ENCODE measurements at places on chromosomes 5 and 9.

- no peak for DNase-seq
Measured at GRCh38 chr9:79357616-79358015, 214.1 kb upstream of the TLE4 start.

DNA sequence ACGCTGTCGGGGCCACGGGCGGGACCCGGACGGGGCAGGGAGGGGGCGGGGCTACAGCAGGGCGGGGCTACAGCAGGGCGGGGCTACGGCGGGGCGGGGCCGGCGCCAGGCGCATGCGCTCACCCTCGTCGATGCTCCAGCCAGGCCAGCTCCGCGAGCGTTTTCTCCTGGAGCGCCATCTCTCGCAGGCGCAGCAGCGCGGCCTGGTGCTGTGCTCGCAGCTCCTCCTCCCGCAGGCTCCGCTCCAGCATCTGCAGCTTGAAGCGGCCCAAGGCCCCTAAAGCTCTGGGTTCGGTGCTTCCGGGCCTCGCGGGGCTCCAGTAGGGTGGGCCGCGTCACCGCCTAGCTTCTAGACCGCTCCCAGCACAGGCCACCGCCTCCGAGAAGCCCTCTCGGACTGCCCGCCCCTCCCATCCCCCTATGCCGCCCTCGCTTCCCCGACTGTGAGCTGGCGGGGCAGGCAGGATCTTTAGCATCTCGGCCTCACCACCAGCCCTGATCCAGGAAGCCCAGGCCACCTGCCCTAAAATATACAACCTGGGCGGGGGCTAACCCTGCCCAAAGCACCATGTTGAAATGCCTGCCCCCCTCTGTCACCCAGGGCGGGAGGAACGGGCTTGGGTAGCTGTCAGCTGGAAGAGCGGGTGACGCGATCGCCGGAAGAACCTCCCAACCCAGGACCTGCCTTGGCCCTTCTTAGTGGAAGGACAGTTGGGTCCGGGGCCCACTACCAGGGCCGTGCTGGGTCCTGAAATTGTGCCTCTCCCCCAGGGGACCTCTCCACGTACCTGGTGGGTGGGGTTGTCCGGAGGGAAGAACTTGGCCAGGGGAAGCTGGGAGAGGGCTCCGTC is 21.9 kb upstream of the QSOX2 start:
- DNase-seq, result no peak

DNA sequence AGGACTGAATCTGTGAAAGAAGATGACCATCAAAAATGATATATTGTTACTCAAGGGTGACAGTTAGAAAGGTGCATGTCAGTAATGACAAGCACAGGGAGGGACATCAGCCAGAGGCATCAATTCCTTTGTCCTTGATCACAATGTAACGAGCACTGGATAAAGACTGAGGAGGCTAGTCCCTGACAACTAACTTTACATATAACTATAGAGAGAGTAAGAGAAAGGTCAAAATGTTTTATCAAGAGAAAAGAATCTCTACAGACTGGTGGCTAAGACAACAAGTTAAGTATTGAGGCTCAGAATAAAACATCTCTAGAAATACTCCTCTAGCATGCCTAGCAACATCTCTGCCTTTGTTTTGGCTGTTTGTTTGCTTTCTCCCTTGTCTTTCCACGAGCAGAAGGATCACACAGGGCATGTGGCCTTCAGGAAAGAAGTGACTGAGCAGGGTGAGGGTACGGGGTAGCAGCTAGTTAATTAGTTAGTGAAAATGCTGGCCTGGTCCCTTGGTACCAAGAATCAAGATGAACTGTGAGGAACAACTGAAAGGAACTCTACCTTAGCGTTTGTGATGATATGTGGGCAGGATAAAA is 724.1 kb upstream of the MEF2C start:
- DNase-seq, result no peak

- DNase-seq, result no peak
Measured at GRCh38 chr5:169153405-169153804, 147.5 kb downstream of the SLIT3 start.

GRCh38 chr9:78676623-78677022 is 379.7 kb downstream of the PSAT1 start:
- no peak for DNase-seq

DNA sequence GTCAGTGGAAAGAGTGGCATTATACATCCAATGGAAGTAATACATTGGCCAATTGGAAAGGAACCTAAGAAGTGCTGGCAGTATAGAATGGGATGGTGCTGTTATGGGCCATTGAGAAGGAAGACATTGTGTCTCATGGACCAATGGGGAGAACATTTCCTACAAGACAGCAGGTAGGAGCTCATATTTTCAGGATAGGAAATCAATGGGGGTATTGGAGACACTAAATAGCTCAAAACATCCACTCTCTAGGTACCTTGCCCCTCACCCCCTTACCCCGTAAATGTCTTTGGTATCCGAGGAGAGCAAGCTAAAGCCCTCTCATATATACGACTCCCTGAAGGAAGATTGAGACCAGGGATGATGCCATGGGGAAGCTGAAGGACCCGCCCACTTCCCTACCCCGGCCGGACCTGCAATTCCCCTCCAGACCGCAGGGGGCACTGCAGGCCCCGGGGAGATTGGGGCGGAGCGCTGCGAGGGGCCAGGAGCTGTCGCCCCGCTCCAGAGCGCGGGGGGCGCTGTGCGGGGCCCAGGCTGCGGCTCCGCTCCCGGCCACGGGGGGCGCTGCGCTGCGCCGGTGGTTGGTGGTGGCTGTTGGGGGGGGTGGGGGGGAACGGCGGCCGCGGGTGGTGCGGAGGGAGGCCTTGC is at the start of gene KDM3B:
TSS of gene KDM3B (plus strand) at position 615 of the 651 bp plus-strand sequence. CDS start 111 bp downstream, outside the sequence.
- no peak for DNase-seq

GRCh38 chr5:174505621-174506020 is 218.8 kb upstream of the MSX2 start:
- no peak for DNase-seq

- no peak for DNase-seq
Measured at GRCh38 chr9:115114546-115114945, 3.4 kb downstream of the TNC start.

GRCh38 chr5:75362474-75362975 is 25.5 kb downstream of the HMGCR start:
- no peak for DNase-seq

- no peak for DNase-seq
Measured at GRCh38 chr9:112866662-112867274, 23.9 kb downstream of the SLC46A2 start.

GRCh38 chr5:35081134-35081533 is 33.4 kb upstream of the AGXT2 start:
- DNase-seq, result no peak

DNA sequence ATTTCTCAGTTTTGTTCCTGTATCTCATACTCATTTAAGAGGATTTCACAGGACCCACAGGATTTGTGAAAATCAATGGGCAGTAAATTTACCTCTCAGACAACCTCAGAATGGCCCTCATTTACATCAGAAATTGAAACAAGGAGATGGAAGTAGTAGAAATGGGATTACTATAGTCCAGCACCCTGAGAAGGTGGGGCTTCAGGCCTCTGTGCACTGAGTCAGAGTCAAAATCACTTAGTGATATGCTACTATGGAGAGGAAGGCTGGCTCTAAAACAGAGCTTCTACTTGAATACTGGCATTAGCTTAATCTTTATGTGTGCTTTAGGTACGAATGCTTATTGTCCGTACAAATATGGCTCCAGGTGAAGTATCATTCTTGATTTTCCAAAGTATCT is 159.3 kb downstream of the CEP120 start:
- DNase-seq, result no peak

DNA sequence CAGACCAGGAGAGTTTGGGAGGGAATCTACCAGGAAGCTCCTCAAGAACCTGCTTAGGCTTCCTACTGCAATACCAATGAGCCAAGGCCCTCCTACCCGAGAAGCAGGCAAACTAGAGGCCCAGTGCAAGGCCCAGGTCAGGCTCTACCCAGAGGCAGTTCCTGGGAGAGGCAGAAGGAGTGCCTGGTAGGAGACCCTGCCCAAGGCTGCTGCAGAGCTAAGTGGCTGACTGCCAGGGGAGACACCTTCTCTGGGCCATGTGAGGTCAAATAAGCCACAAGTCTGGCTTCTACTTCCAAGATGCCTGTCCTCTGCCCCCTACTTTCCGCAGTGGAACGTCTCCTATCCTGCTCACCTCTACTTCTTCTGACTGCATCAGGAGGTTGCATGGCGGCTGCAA is 17.8 kb downstream of the ACSL6 start:
- no peak for DNase-seq

DNA sequence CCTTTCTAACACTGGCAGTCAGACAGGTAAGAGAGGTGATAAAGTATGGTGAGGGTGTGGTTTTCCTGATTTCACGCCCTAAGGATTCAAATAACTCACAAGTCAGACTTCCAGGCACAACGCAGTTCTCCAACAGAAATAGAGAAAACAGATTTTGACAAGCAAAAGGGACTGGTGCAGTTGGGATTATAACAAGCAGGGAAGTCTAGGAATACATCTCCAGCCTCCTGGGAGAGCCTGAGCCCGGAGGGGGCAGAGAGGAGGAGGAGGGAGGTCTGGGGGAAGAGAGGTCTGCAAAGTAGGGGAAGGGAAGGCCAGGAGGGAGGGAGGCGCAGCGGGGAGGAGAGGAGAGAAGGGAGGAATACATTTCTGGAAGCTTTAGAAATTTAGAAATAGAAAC is 1.6 kb downstream of the CMBL start:
- no peak for DNase-seq

DNA sequence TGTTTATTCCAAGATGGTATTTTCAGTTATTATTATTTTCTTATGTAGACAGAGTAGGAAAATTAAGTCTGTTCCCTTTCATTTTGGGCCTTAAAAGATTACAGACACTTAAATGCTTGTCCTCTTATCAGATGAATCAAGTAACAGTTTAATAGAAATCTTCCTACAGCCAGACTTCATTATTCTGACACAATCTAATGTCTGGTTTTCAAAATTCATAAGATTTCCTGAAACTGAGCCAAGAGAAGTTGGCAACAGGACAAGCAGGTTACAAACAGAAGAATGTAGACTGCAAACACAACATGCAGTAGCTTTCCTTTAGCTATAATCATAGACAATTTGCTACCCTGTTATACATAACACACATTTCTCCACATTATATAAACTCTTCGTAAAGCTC is 130.5 kb downstream of the FBXL17 start:
- no peak for DNase-seq

- DNase-seq, result no peak
Measured at GRCh38 chr9:14215614-14216013, 98.3 kb downstream of the NFIB start.

GRCh38 chr9:35163413-35163812 is 1.6 kb downstream of the UNC13B start:
- DNase-seq, result no peak

DNA sequence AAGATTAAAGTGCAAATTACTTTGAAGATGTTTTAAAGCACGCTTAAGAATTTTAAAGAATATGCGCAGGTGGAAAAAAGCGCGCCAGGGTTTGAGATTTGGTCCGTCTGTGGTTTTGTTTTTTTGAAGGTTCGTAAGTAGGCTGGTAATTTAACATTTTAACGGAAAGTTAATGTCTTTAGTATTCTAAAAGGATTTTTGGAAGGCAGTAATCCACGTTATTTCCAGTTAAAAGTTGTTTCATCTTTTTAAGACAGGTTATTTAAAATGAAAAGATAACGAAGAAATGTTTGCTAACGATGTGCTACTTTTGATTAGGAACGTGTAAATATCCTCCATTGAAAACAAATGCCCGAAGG is 1.9 kb downstream of the DMRT1 start:
- DNase-seq, result no peak

DNA sequence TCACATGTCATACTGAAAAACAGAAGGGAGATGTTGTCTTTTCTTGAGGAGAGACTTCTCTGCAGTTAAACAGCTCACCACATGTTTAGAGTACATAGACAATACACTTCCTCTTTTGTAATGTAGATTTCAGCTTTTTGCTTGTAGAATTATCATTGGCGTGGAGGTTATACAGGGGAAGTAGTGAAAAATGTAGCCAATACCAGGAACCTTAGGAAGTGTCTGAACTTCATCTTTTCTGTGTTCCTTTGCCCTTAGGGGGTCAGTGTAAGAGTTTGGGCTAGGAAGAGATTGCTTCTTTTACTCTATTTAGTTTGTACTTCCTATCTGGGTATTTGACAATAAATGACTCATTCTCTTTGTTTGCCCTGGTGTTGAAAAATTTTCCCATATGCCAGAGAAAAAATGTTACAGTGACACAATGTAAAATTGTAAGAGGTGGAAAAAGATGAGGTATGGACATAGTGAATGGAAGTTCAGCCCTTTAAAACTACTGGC is 21.0 kb upstream of the CDKN2B start:
- no peak for DNase-seq

DNA sequence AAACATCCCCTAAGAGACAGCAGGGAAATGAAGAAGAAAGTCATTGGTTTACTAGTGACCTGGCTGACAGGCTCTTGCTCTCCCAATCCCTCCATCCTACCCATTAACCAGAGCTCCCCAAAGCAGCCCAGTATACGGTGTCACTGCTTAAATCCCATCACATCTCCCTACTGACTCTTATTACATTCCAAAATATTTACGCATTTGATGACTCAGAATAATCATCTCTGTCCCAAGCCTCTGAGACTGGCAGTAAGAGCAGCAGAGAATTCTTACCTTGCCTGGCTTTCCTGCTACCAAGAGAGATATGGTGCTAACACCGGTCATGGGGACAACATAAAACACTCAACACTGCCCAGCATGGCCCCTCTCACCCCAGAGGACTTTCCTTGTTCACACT is 20.2 kb upstream of the WHRN start:
- no peak for DNase-seq

GRCh38 chr5:124660229-124661093 is 86.0 kb downstream of the ZNF608 start:
- DNase-seq, result no peak

GRCh38 chr5:69288069-69288468 is 44.5 kb downstream of the CCDC125 start:
- no peak for DNase-seq

DNA sequence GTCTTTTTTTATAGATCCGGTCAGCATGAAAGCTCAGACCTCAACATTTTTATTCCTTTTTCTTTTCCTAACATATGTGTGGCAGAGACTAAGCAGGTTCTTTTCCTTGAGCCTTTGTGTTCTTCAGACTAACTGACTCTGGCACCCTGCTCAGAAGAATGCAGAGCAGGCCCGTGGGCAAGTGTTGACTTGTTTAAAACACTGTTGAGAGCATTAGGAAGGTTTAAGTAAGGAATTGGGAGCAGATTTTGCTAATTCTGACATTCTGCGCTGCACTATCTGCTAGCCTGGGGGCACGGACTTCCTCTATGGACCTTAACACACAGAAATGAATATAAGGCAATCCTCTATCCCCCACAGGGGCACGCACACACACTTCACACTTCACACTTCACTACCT is 182.5 kb upstream of the PIK3R1 start:
- DNase-seq, result no peak

Data from iPS DF 19.7 (cell line).